ENCODE measurements at places on chromosomes 16 and 17.

- no peak for DNase-seq
Observed at GRCh38 chr16:73050201-73051099, 2.5 kb upstream of the ZFHX3 start.

DNA sequence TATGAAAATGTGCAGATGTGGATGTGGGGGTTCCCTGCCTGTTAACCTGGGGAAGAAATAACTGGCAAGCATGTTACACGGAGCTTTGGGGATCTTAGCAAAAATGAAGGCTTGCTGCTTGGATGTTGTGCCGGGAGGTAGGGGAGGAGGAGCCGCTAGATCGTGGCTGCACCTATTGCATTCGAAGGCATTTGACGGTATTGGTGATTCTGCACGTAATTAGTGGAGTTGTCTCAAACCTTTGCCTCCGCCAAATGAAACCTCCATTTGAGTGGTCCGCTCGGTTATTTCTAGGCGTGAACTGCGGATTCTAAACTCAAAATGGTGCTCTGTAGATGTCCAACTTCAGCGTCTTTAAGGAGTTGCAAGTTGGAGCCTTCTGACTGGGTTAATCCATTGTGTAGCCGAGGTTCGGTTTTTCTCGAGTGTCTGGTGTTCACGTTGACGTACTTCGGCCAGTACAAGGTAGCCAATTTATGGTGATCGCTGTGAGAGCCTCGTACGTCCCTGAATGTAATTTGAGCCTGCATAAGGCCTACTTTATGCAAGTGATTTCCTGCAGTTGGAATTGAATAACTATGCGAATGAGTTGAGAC lies 1.5 kb downstream of the TNRC6C start:
- no peak for DNase-seq

DNA sequence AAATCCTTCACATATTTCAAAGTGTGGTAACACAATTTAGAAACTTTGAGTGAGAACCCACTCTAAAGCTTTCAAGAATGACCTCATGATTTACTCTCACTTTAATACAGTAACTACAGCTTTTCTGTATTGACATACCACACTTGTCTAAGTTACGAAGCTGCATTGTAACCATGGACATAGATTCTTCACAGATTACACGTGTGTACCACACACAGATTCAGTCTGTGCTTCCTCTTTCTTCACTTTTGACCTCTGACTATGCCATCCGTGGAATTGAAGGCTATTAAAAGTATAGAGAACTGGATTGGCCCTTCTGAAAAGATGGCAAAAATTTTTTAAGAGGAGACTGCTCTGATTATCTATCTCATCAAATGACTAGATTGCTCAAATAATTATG lies 172.7 kb downstream of the TANC2 start:
- DNase-seq, result no peak

DNA sequence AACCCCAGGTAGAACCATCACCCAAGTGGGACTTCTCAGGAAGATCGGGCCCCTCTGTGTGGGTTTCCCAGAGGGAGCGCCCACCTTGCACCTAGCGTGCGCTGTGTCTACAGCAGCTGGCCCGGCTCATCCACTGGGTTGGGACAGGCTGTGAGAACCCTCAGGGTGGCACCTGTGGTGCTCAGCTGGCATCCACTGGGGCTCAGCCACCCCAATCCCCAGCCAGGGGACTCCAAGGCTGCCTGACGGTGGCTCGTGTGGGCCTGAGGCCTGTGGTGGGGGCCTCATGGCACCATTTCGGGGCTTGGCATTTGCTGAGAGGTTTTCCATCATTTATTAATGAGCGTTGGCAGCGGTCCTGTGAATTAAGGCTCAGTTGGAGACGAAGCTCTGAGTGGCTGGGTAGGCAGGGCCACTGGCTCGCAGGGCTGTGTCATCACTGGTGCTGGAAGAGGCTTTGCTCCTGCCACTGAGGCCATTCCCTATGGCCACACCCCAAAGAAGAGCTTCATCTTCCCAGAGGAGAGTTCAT lies 28.5 kb downstream of the CACNG4 start:
- DNase-seq, result no peak

DNA sequence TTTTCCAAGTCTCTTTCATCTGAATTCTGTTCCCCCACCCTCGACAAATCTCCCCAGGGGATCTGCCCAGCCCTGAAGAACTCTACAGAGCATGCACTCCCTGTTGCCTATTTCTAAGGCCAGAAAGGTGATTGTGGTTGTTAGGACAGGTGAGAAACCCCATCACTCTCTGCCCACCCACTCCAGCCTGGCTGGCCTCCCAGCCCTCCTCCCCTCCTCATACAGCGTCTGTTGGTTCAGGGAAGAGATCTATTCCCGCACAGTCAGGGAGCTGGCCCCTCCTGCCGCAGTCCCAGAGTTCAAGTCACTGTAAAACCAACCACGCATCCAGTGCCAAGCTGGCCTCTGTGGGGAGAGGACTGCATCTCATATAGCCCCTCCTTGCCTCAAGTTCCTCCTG lies 98.7 kb downstream of the KCNJ12 start:
- DNase-seq, result no peak

DNA sequence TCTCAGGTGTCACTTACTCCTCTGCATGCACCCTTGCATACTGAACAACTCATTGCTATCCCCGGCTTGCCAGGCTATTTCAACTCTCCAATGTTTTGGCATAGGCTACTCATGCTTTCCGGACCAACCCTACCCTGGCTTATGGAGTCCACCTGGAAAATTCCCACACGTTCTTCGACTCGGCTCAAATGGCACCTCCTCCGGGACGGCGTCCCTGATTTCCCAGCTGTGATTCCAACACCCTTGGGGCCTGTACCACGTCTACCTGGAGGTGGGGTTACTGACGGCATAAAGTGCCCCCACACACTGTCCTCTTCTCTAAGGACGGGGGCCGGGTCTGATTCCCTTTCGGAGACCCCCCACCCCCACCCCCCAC lies 498 bp downstream of the SMYD4 start:
- no peak for DNase-seq

- DNase-seq, result no peak
Observed at GRCh38 chr17:45785480-45786193, 1.5 kb downstream of the CRHR1 start.

DNA sequence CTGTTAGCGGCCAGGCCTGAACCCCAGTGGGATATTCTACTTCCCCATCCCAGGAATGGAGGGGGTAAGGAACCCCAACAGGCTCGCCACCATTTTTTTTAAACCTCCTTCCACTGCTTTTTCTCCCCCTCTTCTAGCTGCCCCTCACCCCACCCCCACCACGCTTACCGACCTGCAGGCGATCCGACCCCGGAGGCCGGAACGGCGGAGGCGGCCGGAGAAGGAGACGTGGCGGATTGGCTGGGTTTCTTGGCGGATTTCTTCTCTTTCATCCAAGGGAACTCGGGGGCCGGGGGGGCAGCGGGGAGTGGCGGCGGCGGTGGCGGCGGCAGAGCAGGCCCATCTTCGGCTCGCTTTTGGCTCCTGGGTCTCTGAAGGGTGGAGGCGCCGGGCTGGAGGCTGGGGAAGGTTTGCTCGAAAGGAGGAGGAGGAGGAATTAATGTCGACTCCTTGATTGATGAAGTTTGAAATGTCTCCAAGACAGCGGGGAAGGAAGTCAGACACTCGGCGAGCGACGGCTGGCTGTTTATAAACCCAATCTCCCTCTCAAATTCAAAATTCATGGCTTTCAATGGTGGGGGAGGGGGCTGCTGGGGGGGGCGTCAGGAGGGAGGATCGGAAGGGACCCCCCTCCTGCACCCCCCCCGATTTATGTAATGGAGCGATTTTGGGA lies 424 bp downstream of the HOXB2 start:
- DNase-seq, result no peak

DNA sequence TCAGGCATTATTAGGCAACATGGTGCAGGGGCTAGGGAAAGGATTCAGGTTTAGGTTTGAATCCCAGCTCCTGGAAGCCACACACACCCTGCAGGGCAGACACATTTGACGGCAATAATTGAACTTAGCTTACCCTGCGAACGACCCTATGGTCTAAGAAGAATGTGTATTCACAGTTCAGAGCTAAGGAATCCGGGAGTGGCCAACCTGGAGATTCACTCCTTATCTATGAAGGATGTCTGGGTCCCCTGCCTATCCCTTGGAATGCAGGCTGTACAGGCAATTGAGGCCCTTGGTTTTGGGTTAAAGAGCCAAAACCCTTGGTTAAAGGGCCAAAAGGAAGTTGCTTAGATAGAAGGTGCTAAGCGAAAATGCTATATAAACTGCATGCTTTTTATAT lies 2.9 kb upstream of the SYT17 start:
- DNase-seq, result no peak

DNA sequence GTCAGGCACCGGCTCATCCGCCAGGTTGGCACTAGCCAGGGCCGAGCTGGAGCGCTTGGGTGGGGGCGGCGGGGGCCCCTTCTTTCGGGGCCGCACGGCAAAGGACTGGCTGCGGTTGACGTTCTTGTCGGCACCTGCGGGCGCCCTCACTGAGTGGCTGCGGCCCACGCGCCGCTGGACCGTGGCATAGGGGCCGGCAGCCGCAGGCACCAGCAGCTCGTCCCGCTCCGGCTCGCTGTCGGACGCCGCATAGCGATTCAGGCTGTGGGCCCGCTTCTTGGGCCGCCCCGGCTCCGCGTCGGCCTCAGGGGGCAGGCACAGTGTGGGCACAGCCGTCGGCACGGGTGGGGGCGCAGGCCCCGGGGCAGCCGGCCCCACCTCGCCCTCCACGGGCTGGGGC lies 15.9 kb downstream of the CASKIN1 start:
- DNase-seq, result no peak

DNA sequence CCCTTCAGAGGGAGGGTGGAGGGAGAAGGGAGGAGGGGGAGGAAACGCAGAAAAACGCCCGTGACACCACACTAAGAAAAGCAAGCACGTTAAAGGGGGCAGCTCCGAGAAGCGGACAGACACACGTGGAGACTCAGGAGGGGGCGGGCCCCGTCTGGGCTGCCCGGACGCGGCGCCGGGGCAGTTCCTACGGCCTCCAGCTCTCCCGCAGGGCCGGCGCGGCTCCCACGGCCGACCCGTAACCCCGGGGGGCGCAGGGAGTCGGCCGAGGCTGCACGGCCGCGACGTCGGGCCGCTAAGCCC lies 362 bp downstream of the KLHDC4 start:
- DNase-seq, result no peak

DNA sequence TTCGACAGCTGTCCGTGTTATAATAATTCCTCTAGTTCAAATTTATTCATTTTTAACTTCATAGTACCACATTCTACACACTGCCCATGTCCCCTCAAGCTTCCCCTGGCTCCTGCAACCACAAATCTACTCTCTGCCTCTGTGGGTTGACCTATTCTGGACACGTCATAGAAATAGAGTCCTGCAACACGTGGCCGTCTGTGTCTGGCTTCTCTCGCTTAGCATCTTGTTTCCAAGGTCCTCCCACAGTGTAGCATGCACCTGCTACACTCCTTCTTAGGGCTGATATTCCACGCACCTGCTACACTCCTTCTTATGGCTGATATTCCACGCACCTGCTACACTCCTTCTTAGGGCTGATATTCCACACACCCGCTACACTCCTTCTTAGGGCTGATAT lies 16.5 kb downstream of the SCGB1C2 start:
- DNase-seq, result no peak

DNA sequence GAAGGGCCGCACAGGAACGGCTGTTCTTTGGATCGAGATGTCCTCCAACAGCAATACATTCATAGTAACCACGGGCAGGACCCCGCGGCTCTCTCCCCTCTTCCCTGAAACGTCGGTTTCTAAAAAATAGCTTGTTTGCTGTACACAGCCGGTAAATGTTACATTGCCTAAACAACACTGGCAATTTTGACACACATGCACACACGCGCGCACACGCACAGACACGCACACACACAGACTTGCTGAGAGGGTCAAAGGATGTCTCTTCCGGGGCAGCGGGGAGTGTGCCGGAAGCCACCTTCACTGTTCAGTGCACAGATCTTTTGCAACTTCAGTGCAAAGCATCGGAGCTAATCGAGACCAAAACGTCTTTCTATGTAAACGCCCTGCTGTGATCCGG lies 35.8 kb downstream of the ZDHHC7 start:
- no peak for DNase-seq

Data from vagina (tissue), 2 donors.